ENCODE measurements at places on chromosomes 12 and 14.

- no peak for DNase-seq
Observed at GRCh38 chr12:21308785-21309184, 25.9 kb downstream of the SLCO1A2 start.

DNA sequence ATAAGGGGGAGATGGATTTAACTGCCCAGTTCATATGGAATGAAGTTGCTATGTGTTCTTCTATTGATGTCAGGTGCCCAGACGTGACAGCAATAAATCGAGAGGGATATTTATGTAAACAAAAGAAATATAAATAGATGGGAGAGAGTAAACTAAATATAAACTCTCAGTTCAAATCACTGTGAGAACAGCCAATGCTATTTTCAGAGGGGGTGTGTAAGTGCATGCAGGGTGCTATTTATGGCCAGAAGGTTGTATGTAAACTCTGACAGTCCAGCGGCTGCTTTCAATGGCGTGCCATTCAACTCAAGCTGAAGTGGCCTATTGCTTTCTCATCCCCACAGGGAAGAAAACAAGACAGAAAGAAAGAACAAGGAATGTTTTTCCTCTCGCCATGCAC is 127.2 kb downstream of the KCNA5 start:
- DNase-seq = no peak

- no peak for DNase-seq
Observed at GRCh38 chr14:76697246-76697905, 63.9 kb upstream of the VASH1 start.

GRCh38 chr14:23055621-23056144 is 1.6 kb downstream of the CDH24 start:
- no peak for DNase-seq

GRCh38 chr12:57416039-57416996 is 14.5 kb downstream of the R3HDM2 start:
- no peak for DNase-seq

GRCh38 chr14:63212209-63212608 is 8.0 kb downstream of the RHOJ start:
- no peak for DNase-seq

DNA sequence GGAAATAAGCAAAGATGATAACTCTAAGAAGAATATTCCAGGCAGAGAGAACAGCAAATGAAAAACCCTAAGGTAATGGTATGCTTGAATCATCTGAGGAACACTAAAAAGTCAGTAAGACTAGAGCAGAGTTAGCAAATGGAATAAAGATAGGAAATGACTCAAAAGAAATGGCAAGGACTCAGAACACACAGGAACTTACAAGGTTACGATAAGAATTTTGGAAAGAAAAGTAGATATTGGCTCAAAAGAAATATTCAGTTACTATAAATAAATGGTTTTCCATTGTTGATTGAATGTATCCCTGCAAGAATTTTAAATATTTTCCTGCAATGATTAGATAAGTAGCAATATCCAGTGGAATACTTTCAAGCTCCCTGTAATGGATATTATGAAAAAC is 705.8 kb downstream of the C12orf50 start:
- no peak for DNase-seq

- DNase-seq = no peak
Observed at GRCh38 chr12:52748578-52748977, 28.6 kb downstream of the KRT76 start.

Measured in kidney epithelial cell (primary cell).